ENCODE measurements at places on chromosomes 5 and 9.

- DNase-seq: no peak
Observed at GRCh38 chr5:98663521-98663920, 109.9 kb upstream of the RGMB start.

GRCh38 chr5:132467287-132467984 is 23.1 kb downstream of the IRF1 start:
- no peak for DNase-seq

- no peak for DNase-seq
Observed at GRCh38 chr9:18138656-18139055, 335.3 kb upstream of the ADAMTSL1 start.

- DNase-seq: no peak
Observed at GRCh38 chr9:104028827-104029226, 65.3 kb upstream of the SMC2 start.

GRCh38 chr5:131633830-131634229 is 1.2 kb downstream of the RAPGEF6 start:
- no peak for DNase-seq

DNA sequence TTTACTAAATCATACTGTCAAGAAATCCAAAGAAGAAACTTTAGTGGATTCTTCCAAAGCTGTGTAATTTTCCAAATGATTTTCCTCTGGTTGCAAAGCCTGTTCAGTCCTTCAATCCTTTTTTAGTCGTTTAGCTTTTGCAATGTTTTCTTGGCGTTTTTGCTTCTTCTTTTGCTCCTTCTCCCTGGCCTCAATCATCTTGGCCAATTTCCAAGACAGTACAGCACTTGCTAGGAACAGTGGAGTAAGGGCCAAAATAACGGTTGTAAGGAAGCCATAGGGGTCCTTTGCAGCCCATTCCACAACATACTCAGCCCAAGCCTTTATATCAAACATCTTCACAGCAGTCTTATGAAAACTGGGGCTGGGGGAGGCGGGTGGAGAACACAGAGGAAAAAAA is 2.4 kb downstream of the SMIM15 start:
- DNase-seq: no peak

Data from Panc1 (cell line).